Stimulated activated CD8-positive, alpha-beta memory T cell treated with anti-CD3 and anti-CD28 coated beads, Interleukin-2, amount 100 ng/mL, for 48 hours (primary cell): ENCODE measurements at places on chromosomes 7 and 10.

GRCh38 chr7:28088901-28089714 lies 91.5 kb downstream of the JAZF1 start:
- no peak for DNase-seq

DNA sequence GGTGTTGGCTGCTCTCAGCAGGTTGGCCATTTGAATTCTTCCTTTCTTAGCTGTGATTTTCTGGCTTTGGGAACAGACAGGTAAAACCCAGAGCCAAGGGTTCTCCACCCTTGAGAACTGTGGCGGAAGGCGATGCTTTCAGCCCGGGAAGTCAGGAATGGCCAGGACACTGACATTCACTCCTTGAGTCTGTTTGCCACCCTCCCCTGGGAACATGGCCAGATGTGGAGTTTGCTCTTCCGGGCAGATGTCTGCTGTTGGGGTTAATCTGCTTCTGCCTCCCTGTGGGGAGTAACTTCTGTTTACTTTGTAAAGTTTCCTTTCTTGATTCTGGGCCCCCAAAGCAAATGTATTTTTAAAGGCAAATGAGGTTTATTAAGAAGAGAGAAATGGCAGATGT lies 17.7 kb downstream of the GATA3 start:
- DNase-seq, result no peak

GRCh38 chr7:128204455-128204854 lies 36.6 kb upstream of the LEP start:
- DNase-seq, result no peak

DNA sequence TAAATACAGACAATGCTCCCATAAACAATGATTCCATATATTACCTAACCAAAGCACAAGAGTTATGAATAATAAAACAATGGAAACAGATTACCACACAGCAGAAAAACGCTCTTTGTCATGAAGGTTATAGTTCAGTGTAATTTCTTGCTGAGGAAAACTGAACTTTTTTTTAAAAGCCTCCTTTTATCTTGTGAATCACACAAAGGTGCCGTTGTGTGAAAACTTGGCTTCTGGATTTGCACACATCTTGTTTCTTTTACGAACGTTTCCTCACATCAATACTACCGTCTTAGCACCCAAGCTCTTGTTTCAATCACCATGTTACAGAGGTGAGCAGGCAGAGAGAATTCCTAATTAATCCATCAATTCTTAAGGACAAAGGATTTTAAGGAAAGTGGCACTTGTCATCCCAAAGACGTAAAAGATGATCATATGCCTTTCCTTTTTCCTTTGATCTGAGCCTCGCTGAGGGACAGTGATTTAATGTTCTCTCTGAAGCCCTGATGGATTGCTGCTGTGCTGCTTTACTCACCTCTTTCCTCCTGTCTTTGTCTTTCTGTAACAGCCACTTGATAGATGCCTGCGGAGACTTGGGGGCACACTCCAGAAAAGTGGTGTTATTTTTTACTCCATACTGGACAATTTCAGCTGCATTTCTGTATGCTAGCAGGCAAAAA lies 110.1 kb downstream of the CD36 start:
- no peak for DNase-seq

DNA sequence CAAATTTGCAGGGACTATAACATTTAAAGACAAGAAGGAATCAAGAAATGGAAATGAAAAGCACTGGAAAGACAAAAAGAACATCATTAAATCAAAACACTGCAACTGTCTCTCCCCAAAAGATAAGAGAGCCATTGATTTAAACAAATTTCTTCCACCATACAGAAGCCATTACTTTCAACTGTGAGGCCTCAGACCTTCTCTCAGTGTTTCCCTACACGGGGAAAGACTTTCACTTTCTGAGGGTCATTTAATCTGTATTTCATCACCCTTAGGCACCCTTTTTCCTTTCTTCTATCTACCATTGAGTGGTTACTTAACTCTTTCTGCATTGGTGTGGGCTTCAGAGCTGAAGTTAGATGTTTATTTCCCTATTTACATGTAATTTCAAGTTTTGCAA lies 47.5 kb downstream of the CCDC172 start:
- DNase-seq, result no peak

DNA sequence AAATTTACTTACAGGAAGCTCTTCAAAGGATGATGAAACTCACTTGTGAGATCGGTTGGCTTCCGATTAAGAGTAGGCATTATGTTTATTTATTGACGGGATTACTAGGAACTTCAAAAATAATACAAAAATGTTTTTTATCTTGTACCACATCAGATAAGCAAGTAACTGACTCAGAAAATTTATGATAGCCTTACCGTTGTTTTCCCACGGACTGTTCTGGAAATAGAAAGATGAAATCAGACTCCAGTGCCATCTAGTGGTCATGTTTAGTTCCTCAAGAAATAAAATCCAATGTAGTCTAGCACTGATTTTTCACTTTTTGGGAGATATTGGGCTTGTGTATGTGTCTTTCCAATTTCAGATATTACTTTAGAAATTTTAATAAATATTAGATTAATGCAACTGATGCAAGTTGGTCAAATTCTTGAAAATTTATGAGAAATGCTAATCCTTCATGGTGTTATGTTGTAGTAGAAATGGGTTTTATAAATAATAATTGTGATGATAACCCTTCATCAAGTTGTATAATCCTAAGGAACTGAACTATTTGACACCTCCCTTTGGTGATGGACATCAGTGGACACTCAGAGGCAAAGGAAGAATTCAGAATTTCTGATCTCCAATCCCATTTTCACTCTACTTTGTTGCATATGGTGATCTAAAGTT lies 168.8 kb downstream of the TMEM26 start:
- DNase-seq, result no peak

- no peak for DNase-seq
These were observed 303.4 kb downstream of the GFRA1 start for GRCh38 chr10:115969591-115969990.

DNA sequence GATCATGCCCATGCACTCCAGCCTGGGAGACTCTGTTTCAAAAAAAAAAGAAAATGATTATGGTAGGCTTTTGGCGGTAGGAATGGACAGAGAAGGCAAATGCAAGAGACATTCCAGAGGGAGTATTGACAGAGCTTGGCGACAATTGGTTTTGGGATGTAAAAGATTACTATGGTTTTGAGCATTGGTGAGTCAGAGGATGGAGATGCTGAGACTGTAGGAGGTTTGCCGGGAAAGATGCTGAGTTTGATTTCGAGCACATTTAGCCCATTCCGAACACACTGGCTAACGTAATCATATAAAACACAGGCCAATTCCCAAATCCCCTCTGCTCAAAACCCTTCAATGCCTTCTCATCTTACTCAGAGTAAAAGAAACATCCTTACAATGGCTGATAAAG lies 161.6 kb upstream of the MKLN1 start:
- DNase-seq, result no peak

- DNase-seq, result no peak
These were observed 431 bp downstream of the ZYX start for GRCh38 chr7:143381427-143382125.

DNA sequence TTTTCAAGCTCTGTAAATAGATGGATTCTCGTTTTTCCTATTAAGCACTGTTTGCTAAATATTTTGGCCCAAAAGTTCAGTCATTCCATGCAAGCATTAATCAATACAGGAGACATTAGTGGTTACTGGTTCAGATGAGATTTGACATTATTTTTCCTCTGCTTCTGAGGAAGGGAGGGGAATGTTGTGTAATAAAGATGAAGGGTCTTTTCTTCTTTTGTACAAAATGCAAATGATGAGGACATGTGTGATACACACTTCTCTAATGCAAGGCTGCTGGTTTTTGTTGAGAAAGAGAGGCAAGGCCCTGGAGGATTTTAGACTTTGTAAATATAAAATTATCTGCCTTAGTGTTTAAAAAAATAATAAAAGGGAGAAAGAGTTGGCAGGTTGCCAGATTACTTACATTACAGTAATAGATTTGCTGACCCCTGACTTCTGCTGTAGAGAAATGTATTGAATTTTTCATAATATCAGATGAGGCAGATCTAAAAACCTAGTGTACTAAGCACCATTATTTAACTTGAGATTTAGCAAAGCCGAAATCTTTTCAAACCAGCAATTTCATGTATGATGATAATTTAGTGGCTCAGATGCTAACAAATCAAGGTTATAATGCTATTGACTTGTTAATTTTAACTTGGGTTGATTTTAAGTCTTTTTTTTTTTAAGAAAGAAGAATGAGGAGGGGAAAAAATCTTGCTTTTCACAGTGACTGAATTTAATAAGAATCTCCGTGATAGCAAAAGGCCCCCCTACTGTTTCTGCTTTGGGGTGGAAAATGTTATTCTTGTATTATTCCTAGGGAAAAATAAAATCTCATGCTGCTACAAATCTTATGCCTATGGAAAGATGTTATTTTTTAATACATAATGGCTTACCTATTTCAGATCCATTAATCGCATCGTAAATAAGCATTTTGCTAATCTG lies 180.1 kb downstream of the ARID5B start:
- no peak for DNase-seq

- DNase-seq, result no peak
These were observed 15.7 kb upstream of the MACC1 start for GRCh38 chr7:20232848-20233247.

- DNase-seq, result no peak
These were observed 23.9 kb downstream of the KIN start for GRCh38 chr10:7763929-7764328.

- no peak for DNase-seq
These were observed 85.6 kb upstream of the FGFR2 start for GRCh38 chr10:121683816-121684215.

DNA sequence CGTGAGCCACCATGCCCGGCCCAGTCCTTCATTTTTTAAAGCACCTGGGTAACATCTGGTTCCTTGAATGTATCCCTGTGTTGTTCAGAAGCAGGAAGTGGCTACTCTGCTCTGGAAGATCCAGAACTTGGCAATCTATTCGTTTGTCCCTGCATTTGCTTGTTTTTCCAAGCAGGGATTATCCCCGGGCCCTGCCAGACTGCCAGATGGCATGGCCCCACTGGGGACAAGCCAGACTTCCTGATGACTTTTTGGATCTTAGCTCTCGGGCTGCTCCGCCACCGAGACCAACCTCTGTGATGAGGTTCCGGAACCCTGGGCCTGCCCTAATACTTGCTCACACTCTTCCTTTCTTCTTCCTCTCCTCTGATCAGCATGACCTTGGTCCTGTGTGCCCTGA lies 496.7 kb downstream of the TYW1 start:
- DNase-seq, result no peak

DNA sequence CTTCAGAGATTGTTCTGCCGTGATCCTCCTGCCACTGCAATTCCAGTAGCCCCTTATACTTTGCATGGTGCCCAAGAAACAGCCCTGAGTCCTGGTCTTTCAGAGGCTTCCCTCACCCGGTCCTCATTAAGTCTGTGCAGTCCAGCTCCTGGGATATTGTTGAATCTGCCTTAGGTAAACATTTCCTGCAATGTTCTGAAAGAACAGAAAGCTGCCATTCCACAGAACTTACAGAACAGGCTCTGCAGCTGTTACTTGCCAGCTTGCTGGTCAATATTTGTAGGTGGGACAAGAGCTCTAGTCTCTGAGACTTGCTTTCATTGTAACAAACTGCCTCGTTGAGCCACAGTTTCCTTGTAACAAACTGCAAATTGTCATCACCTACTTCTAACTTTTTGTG lies 115.0 kb upstream of the KIF5B start:
- DNase-seq, result no peak

DNA sequence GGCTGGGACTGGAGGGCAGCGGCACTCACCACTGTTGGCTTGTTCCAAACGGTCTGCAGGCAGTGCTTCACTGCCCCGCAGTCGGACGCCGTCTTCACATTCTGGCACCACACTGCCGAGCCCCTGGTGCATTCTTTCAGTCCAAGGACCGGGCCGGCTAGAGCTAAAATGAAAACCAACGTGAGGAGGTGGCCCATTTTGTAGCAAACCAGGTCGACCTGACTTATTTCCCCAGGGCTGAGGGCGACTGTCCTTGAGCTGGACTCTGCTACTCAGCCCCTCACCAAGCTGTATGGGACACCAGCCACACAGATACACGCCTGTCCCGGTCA lies 16.7 kb downstream of the PSAP start:
- DNase-seq, result no peak

DNA sequence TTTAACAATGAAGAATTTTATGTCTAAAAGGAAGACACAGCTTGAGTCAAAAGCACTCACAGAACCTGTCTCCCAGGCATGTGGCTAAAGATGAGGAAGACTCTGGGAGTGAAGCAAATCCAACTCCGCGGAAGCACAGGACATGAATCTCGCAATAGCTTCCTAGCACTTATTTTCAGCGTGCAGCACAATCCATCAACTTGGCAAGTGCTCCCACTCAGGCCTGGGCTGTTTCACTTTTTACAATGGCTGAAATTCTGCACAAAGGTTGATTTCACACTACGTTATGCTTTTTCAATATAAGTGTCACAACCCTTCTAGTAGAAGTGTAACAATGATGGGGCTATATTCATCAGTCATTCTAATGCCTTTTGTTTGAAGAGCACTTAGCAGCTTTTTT lies 180.2 kb downstream of the XPNPEP1 start:
- no peak for DNase-seq

GRCh38 chr7:112958775-112959174 lies 127.9 kb downstream of the GPR85 start:
- no peak for DNase-seq

DNA sequence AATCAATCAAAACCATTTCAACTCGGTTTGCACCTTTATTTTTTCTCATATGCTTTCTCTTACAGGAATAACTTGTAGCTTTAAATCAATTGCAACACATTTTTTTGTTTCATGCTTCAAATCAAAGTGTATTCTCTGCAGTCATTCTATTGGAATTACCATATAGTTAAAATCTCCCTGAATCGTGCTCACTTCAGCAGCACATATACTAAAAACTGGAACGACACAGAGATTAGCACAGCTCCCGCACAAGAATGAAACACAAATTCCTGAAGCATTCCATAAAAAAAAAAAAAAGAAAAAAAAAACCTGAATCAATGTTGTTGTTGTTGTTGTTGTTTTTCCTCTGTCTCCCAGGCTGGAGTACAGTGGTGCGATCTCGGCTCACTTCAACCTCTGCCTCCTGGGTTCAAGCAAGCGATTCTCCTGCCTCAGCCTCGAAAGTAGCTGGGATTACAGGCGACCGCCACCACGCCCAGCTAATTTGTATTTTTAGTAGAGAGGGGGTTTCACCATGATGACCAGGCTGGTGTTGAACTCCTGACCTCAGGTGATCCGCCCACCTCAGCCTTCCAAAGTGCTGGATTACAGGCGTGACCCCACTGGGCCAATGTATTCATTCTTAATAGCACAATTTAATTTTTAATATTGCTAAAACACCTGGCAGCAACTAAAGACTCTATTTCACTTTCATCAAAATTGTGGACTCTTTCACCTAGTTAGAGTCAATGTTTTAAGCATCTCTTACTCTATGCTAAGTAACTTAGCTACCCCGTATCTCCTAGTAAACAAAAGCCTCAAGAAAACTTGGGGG lies 26.3 kb downstream of the ANKRD61 start:
- no peak for DNase-seq

GRCh38 chr7:128767475-128768110 lies 8.0 kb downstream of the OPN1SW start:
- DNase-seq, result no peak

DNA sequence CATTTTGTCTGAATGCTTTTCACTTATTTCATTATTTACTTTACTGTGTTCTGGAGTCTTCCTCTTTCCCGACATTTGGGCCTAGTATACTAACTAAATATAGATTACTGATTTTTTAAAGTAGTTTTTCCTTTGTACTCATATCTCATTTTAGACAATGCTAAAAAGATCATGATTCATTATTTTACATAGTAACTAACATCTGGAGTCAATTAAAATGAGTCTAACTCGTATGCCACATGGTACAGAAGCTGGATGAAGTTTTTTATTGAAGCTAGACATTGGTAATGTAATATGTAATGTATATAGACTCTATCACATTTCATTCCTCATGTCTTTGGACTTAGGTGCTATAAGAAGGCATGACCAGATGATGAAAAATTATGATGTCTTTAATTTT lies 156.3 kb upstream of the HGF start:
- no peak for DNase-seq
